ENCODE measurements at places on chromosomes 2 and 18.

DNA sequence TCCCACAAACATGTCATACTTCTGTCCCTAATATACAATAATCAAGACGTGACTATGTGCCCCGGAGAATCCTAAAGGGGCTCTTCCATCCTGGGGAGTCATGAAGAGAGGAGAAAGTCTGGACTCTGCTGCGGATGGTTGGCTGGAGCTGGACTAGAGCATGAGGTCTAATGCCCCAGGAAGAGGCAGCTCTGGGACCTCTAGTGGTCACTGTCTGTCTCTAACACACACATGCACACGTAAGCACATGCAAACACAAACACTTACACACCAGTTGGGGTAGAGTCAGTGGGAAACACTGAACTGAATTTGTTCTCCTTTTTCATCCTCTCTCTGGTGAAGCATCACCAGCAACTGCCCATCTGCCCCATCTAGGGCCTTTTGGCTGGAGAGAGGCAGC lies 271.6 kb downstream of the TDRD15 start:
- DNase-seq, result no peak

DNA sequence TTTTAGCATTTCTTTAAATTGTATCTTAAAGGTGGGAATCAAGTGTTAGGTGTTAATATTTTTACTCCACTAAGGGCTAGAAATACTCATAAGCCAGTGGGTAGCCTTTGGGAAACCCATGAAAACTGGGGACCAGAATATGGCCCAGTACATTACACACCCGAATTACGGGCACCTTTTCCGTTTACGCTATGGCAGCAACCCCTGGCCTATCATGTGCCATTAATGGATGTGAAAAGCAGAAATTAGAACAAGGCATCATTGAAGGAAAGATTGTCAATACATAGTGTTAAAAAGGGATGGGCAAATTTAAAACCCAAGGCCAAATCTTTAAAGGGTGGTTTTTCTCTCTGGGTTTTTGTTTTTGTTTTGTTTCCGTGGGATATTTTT lies 781 bp downstream of the FARP2 start:
- DNase-seq, result no peak

DNA sequence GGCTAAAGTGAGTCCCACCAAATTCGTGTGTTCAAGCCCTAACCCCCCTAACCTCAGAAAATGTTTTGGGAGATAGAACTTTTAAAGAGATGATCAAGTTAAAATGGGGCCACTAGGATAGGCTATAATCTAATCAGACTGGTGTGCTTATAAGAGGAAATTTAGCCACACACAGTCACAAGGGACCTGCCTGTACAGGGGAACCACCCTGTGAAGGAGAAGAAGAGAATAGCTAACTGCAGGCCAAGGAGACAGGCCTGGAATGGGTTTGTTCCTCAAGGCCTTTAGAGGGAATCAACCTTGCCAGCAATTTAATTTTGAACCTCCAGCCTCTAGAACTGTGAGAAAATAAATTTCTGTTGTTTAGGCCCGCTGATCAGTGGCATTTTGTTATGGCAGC lies 36.0 kb upstream of the TANK start:
- DNase-seq, result no peak

DNA sequence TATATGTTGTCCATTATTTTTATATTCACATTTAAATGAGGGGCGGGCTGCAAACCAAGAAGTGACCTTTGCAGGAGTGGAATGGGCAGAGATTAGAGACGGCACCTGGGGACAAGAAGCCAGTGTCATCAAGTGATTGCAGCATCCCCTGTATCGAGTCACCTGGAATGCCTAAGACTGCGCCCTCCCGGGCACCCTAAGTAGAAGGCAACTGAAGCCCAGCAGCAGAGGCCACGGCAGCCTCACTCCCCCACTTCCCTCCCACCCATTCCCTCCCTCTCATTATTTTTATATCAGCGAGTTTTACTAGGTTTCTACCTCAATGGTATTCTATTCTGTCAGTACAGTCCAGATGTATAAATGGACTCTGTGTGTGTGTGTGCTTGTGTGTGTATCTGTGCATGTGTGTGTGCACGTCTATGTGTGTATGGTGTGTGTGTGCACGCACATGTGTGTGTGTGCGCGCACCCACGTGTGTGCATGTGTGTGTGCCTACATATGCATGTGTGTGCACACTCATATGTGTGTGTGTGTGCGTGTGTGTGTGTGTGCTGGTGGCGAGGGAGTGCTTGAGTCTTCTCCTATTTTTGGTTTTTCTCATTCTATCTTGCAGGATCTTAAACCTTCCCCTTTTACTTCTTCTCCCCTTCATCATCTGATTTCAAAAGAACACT lies 106.8 kb upstream of the SLC66A3 start:
- DNase-seq, result no peak

DNA sequence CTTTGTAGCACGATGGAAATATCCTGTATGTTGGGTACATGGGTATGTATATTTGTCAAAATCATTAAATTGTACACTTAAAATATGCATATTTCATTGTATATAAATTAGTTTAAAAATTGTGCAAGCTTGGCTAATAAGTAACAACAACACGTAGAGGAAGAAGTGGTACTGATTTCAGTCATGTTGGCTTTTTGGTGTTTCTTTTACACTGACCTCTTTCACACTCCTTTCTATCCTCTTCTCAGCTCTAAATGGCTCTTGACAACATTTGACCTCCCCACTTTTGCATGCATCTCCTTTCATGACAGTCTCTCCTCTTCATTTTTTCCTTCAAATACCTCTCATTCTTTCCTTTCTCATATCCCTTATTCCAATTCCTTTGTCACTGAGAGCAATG lies 801.4 kb upstream of the ZEB2 start:
- no peak for DNase-seq

DNA sequence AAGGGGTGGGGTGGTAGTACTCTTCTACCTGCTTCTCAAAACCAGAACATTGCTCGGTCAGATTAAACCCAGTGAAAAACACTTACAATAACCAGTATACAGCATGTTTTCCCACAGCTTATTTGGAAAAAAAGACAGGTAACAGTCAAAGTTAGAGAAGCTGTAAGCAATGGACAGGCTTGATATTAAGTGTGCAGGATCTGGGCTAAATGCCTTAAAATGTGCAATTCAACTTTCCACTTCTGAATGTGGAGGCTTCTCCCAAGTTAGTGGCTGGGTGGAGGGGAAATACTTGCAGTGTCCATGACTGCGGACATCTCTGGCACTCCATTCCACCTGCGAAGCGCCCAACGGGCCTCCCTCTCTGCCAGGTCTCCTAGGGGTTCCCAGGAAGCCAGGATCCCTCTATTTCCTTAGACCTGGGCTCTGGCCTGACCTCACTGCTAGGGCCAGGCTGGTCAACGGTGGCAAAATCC lies 5.3 kb downstream of the ZEB2 start:
- no peak for DNase-seq

DNA sequence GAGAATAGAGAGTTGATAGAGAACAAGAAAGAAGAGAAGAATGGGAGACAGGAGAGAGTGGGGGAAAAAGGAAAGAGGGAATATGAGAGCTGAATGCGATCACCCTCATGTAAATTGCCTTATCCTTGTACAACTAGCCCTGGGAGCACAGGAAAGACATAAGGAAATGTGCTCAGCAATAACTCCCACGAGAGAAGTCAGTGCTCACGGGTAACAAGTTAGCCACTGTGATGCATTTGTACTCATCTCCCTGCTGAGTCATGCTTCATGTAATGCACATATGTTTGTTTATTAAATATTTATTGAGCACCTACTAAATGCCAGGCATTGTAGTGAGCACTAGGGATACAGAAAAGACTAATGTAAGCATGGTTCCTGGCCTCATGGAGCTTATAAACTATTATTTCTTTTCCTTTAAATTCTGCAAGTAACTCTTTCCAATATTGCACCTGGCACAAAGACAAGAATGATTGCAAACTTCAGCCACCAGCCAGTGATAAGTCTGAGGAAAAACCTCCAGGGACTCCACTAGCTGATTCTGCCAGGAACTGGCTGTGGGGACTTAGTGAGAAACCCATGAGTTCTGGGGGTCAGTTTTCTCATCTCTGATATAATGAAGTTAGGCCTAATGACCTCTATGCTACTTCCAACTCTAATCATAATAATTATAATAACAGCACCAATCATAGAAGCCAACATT lies 124.1 kb downstream of the LNPK start:
- no peak for DNase-seq

GRCh38 chr2:14831458-14831857 lies 198.9 kb downstream of the LRATD1 start:
- no peak for DNase-seq

DNA sequence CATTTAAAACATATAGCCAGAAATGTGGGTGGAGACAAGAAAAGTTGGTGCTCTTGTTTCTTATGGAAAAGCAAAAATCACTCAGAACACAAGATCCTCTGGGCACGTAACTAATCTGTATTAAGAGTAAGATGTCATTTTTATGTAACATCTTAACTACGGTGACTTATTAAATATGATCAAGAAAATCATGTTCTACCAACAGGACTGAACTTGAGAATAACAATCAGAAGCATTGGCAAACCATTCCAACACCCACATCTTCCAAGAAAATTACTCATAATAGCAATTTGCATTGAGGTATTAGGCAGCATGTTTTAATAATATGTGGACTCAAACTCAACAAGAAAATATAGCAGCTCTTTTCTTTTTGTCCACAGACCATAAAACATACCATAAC lies 21.6 kb downstream of the MAP2 start:
- no peak for DNase-seq

- DNase-seq, result no peak
Observed at GRCh38 chr2:236575510-236575909, 5.9 kb downstream of the ACKR3 start.

DNA sequence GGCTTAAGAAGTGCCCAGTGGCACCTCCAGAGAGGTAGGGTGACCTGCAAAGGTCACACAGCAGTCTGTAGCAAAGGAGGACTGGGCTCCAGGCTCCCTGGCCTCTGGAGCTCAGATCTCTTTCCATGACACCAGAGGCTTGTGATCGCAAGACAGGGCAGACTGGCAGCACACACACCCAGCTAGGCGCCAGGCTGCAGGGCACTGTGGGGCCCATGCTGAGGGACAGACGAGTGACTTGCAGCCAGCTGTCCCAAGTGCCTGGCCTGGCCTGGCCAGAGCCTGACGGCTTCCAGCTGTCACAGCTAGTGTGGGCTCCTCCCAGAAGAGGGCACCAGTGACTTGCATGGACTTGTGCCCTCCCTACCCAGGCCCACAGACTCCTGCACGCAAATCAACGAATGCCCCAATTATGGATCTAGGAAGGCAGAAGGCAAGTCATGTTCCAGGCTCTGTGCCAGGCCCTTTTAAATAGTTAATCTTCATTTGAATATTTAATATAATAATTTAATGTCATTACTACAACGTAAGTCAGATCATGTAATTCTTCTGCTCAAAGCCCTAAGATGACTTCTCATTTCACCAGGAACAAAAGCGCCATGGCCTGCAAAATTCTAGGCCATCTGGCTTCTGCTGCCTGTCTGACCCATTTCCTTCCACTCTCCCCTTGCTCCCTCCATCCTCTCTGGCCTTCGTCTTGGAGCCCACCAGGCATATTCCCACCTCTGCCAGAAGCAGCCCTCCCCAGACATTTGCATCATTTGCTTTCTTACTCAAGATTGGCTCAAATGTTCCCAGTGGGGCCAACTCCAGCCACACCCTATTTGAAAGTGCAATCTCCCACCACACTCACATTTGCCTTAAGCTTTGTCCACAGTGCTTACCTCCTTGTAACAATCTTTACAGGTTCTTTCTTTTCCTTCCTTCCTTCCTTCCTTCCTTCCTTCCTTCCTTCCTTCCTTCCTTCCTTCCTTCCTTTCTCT lies 3.7 kb upstream of the SPEG start:
- DNase-seq, result no peak

DNA sequence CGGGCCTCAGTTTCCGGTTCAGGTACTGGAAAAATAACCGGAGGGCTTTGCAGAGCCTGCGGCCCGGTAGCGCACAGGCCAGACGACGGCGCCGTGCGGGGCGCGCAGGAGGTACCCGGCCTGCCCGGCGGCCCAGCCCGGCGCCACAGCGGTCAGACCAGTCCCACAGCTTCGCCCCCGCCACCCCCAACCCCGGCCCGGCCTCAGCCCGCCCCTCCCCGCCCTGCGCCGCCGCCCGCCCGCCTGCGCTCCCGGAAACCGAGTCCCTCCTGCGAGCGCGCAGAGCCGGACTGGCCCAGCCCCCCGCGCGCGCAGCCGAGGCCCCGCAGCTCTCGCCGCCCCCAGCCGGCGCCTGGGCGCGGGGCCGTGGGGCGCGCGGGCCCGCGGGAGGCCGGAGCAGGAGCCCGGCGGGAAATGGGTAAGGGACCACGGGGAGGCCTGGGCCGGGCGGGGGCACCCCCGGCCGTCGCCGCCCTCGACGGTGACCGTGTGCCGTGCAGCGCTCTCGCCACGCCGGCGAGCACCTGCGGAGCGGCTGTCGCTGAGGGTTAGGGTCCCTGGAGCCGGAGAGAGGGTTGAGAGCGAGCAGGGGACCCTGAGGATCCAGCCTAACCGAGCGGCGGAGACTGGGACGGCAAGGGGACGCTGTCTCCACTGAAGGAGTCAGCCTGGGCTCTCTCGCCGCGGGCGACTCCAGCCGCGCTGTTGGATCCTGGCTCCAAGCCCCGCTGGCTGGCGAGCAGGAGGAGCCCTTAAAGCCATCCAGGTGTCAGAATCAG lies 16.5 kb upstream of the PSD4 start:
- no peak for DNase-seq

- DNase-seq, result no peak
Observed at GRCh38 chr2:170155723-170156253, 22.2 kb upstream of the MYO3B start.

DNA sequence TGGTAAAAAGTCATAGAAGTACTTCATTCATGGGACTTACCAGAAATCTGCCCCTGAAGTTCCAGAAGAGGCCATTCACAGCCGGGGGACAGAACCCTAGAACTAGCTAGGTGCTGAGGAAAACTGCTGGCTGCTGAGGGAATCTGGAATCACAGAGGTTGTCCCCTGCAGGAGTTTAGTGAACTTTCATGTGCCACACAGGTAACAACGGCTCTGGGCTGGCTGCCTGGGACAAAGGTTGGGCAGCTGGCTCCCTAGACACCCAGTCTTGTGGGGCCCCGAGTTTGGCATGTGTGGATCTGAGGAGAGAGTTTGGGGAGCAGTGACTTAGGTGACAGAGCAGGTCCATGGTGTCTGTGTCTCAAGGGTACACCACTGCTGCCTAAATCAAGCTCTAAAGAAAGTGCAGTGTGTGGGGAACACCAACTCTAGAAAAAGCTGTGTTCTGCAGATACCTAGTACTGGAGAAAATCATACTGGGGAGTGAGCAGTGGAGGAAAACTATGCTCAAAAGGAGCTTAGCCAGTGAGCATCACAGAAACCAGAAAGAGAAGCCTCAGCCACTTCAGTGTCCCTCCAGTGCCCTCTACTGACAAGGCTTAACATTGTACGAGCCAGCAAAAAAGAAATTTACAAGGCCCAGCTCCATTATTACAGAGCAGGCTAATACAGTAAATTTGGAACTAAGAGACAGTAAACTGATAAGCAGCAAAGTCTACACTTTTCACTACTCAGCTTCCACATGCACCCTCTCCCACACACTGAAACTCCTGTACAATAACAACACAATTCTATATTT lies 15.2 kb downstream of the GALNT3 start:
- no peak for DNase-seq

DNA sequence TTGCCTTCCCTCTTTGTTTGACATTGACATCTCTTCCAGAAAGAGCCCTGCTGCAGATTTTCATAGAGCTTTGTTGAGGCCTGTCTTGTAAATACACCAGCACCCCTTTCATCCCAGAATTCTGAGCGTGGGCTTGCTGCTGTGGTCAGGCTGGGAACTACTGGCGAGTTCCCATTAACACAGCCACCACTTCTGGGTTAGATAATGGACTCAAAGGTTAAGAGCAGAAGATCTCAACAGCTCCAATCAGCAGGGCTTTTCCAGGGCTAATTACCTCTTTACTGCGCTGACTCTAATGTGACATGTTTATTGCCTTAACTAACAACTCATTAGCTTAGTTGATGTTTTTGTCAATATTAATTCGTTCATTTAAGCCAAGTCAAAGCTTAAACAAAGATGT lies 235.9 kb upstream of the BOD1L2 start:
- DNase-seq, result no peak
